ENCODE measurements at places on chromosomes 6 and 20.

GRCh38 chr20:52247548-52247947, 56.0 kb upstream of the ZFP64 start:
- DNase-seq: no peak

- no peak for DNase-seq
These were observed 99.7 kb downstream of the TMEM170B start for GRCh38 chr6:11637266-11637665.

DNA sequence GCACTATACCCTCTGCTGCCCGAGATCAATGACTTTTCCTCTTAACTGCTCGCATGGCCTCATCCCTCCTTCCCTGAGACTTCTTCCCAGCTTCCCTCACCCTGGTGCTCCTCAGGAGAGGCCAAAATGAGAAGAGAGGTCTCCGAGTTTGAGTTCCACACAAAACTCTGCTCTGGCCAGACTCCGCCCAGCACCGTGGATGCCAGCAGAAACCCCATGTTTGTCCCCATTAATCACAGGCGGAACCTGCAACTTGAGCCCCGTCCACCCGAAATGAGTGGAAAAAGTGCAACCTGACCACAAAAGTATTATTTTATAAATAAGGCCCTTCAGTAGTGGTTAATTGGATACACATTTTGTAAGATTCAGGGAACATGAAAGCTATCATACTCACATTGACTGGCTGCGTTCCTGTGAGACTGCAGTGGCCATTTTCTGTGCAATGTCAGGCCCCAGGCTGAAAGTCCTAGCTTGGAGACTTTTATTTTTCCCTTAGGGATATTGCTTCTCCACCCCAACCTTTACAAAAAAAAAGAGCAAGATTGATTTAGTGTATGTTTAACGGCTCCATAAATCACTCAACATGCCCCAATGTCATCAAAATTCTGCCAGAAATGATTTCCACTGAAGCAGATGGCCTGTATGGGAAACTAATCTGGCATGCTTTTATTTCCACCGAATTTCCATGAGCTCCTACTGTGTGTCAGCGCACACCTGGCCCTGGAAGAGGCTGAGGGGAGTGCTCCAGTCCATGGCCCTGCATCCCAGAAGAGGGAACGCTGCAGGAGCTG, 134.6 kb downstream of the BMP7 start:
- no peak for DNase-seq

GRCh38 chr20:63690898-63691710, 5.3 kb upstream of the TNFRSF6B start:
- no peak for DNase-seq

- DNase-seq: no peak
These were observed 971.1 kb upstream of the MAN1A1 start for GRCh38 chr6:120320481-120321162.

GRCh38 chr20:34179637-34180360, 61.4 kb upstream of the ASIP start:
- no peak for DNase-seq

- no peak for DNase-seq
These were observed 42.4 kb upstream of the TMX4 start for GRCh38 chr20:8061861-8062518.

GRCh38 chr20:21507400-21508229, 6.2 kb downstream of the NKX2-2 start:
- no peak for DNase-seq

DNA sequence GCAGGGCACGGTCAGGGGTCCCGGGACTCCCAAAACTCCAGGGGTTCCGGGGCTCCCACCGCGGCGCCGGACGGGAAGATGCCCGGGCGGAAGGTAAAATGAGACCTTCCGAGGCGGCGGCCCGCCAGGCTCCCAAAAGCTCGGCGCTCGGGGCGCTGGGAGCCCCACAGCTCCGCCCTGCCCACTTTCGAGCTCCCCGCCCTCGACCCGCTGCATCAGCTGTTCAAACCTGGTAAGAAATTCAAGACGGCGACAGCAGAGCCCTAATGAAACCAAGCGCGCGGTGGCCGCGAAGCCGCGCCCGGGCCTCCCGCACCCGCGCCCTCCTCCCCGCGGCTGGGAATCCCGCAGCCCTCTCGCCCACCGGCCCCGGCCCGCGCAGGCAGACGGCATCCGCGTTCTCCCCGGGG, 369 bp downstream of the SLC4A11 start:
- peak; percentile 52 for DNase-seq

DNA sequence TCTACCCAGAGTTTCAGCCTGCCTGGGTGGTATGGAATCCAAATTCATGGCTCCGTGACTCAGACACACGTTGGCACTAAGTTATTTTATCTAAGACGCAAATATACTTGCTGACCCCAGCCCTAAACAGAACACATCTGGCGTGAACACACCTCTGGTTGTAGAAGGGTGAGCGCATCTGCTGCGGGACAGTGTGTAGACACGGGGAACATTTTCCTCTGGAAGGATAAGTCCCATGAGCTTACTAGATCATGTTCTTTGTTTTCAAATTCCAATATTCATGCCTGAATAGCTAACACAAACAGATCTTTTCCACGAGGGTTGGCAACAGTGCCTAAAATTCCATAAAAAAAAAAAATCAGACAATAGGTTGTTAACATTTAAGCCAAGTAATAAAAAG, 87.8 kb downstream of the TMEM170B start:
- no peak for DNase-seq

GRCh38 chr20:32796981-32797451, 22.7 kb upstream of the MAPRE1 start:
- no peak for DNase-seq

DNA sequence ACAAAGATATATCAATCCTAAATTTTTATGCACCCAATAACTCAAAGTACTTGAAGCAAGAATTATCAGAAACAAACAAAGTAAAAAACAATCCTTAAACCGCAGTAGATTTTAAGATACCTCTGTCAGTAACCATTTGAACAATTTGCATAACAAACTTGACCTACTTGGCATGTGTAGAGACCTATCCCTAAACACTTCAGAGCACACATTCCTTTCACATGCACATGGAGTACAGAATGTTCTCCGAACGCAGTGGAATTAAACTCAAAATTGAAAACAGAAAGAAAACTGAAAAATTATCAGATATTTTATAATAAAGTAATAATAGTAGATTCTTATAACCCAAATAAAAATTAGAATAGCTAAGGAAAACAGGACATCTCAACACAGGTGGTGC, 162.6 kb upstream of the THBS2 start:
- DNase-seq: no peak

- no peak for DNase-seq
These were observed 58.3 kb downstream of the COL12A1 start for GRCh38 chr6:75147512-75147911.

DNA sequence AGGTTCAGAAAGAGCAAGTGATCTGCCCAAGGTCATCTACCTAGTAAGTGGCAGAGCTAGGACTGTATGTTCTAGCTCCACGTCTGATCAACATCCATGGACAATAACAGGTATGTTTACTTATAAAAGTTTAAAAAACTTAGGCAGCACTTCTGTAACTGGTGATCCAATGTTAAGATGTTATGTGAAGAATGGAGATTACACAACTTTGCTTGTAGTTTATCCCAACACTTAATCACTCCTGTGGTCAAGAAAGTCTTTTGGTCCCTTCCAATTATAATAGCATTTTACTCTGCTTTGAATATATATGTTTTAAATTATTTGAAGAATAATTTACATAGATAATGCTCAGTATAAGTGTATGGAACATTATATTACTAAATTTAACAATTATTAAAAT, 4.8 kb downstream of the FBXO30 start:
- DNase-seq: peak; percentile 23

- DNase-seq: no peak
These were observed 63.6 kb downstream of the CDS2 start for GRCh38 chr20:5190444-5190843.

GRCh38 chr6:40960742-40961430, 78.1 kb downstream of the UNC5CL start:
- DNase-seq: peak; percentile 27

GRCh38 chr6:348860-349396, 42.6 kb upstream of the IRF4 start:
- DNase-seq: no peak

Data from ELR (cell line).